ENCODE measurements at places on chromosomes 4 and X.

- no peak for DNase-seq
Observed at GRCh38 chr4:76624931-76625715, 190.1 kb downstream of the SHROOM3 start.

- no peak for DNase-seq
Observed at GRCh38 chrX:105869701-105870100, 47.4 kb downstream of the NRK start.

DNA sequence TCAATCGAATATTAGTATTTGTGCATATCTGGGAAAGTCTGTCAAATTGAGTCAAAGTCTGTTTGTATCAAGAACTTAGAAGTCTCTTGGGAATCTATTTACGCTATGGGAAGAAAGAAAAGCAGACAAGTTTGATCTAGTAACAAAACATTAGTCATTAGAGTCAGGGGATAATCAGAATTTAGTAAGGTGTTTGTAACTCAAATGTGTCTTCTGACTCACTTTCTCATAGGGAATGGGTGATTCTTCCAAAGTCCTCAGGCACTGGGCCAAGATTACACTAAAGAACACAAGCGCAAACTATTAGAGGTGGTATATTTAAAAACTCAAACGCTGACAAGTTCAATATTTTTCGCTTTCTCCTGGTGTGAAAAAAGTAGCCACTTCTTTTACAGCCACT, 926.5 kb downstream of the PDHA2 start:
- DNase-seq, result no peak

GRCh38 chrX:20609916-20610415, 343.3 kb upstream of the RPS6KA3 start:
- no peak for DNase-seq

DNA sequence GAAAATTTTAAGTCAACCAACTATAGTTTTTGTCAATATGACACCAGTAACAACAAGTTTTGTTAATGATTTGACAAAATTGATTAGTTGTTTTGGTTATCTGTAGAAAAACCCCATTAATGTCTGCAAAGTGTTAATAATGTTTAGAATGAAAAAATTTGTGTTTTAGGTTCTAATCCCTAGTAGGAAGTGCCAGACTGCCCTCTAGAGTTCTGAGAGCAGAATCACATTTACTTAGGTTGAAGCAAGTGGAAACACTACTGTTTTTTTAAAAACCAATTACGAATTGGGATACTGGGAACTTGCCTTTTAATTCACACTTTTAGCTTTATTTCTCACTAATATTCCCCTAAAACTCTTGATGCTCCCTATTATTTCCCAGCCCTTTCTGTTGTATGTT, 101.1 kb upstream of the CYLC1 start:
- DNase-seq, result no peak

All from hematopoietic multipotent progenitor cell treated with erythropoietin and hydrocortisone succinate and interleukin-3 and kit ligand, for 15 days (in vitro differentiated cells).